Activated naive CD4-positive, alpha-beta T cell treated with anti-CD3 and anti-CD28 coated beads, Interleukin-2, amount 10 ng/mL, durations not matched to agents 7 days and 5 days (primary cell): ENCODE measurements at places on chromosomes 2 and 18.

DNA sequence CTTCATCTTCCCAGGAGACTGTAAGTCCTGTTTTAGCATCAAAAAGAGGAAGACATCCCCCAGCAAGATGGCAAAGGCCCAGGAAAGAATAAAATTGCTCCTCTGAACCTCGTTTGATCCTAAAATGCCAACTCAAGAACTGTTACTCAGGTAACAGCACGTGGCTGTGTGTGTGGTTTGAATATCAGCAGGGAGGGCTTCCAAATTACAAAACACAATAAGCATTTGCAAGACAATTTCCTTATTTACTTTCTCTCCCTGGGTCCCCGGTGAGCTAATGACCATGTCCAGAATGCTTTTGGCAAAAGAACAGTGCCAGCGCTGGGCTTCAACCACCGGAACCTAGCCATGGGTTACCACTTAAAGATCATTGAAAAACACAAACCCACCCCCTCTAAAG is 163.6 kb downstream of the C1D start:
- DNase-seq, result no peak

GRCh38 chr2:1972422-1972821 is 228.1 kb upstream of the PXDN start:
- DNase-seq, result no peak

DNA sequence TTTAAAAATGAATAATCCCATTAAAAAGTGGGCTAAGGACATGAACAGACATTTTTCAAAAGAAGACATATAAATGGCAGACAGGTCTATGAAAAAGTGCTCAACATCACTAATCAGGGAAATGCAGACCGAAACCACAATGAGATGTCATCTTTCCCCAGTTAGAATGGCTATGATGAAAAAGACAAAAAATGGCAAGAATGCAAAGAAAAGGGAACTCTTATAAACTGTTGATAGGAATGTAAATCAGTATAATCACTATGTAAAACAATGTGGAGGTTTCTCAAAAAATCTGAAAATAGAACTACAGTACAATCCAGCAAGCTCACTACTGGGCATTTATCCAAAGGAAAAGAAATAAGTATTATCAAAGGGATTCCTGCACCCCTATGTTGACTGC is 169.2 kb downstream of the METTL4 start:
- no peak for DNase-seq

- no peak for DNase-seq
Observed at GRCh38 chr2:140747665-140748064, 1383.2 kb downstream of the LRP1B start.

DNA sequence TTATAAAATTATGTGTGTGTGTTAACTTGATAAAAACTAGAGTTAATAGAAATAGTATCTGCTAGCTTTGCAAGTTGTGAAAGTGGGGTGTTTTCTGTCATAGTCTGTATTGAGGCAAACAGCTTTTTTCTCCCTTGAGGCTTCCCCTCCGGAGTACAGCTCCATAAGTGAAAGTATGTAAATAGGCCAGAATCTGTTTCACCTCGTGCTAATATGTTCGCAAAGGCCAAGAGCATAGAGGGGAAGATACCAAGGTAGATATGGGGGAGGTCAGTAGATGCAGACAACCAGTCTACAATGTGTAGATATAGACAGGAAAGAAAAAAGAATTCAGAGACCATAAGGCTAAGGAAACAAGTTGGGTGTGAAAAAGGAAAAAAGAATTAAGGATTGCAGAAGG is 72.9 kb downstream of the PTRHD1 start:
- DNase-seq, result no peak

DNA sequence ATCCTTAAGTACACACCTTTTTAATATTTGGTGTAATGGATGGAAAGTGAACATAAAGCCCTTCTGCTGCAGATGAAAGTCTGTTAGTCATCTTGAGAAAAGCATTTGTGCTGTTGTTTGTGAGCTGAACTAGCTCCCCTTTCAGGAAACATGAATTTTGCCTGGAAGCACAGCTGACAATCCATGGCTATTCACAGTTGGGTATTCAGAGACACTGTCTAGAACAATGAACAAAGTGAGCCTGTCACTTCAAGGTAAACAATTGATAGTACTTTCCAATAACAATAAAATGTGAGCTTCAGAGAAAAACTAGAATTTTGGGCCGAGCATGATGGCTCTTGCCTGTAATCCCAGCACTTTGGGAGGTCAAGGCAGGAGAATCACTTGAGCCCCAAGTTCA is 6.8 kb upstream of the EFHD1 start:
- DNase-seq, result no peak

- DNase-seq, result no peak
Observed at GRCh38 chr2:116145031-116145430, 1669.5 kb upstream of the DDX18 start.

DNA sequence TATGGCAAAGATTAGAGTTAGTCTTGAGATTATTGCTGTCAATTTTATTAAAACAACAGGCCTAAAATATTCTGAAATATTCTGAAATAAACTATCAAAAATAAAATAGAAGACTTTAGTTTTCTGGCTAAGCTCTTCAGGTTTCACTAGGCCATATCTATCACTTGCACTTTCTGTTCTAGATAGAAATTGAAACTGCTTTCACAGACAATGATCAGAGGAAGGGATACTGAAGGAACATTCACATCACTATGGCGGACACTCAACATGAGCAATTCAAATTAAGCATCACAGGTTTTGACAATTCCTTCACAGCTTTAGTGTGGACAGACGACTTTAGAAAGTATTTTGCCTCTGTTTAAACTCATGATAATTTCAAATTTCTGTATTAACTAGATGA is 586.4 kb upstream of the REG3G start:
- DNase-seq, result no peak

DNA sequence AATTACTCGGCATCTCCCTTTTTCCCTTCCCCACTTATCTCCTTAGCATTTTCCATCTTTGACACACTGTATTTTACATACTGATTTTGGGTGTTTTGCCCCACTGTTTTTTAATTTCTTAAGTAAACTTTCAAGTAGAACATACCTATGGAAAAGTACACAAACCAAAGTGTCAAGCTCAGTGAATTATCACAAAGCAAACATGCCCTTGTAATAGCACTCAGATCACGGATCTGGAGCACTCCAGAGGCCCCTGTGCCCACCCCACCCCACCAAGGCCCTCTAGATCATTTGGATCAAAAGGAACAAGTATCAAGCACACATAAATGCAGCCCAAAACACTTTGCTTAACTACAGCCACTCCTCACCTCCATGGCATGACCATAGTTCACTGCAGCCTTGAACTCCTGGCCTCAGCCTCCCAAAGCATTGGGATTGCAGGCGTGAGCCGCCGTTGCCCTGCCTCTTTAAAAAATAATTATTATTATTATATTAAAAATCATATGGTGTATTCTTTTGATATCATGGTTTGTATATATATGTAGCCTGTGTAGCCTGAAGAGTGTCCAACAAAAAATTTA is 38.1 kb downstream of the FER1L5 start:
- no peak for DNase-seq

DNA sequence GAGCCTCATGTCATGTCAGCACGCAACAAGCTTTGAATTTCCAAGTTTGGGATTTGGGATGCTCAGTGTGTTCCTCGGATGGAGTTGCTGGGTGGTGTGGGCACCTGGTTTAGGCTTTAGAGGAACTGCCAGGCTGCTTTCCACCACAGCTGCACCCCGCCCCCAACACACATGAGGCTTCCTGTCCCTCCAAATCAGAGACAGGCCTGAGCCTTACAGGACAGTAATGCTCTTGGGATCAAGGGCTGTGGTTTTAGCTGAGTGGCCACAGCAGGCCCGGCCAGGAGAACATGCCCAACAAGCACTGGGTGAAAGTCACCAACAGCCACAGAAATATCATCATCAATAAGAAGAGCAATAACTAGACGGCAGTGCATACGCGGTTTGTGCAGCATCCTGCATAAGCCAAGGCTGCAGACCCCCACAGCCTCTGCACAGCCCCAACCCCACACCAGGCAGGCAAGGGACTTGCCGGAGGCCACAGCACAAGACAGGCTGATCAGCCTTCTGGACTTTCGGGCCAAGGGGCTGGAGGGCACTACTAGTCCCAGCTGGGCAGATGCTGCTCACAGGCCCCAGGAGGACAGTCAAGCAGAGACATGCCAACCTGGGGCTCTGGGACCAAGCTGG is 29.7 kb upstream of the GPC1 start:
- DNase-seq, result no peak

DNA sequence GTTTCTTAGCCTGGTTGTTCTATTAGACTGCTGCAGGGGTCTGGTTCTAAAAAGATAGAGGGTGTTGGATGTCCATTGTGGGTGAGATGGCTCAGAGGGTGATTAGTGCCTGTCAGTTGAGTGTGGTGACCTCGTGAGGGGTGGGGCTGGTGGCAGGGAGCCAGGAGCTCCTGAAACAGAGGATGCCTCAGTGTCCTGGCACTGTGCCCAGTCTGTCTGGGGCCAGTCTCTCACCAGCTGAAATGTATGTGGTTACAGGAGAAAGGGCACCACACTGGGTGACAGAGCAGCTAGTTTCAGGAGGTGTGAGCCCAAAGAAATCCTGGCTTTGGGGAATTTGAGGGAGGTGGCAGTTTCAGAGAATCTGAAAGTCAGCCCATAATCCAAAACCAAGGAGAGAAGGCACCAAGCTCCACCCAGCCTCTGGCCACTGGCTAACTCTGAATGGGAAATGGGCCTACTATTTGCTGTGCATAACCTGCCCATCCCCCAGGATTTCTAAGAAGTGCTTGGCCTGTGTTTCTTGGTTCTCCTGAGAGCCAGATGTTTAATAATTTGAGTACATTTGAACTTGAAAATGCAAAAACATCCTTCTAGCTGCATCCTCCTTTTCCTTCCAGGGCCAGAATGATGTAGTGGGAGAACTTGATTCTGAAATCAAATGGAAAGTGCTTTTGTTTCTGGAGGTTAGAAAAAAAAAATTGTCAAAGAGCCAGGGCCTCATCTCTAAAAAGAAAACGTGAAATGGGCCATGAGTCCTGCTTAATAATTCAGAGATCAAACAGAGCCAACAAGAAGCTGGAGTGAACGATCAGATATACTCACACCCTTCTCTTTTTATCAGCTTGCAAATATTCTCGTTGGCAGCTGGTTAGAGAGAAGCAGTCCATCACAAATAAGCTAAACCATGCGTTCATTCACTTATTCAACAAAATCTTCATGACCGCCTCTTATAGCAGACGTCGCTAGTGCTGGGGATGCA is 92.3 kb downstream of the B3GNT2 start:
- DNase-seq, result no peak

GRCh38 chr2:85615413-85615728 is 615 bp upstream of the USP39 start:
- DNase-seq, result no peak

DNA sequence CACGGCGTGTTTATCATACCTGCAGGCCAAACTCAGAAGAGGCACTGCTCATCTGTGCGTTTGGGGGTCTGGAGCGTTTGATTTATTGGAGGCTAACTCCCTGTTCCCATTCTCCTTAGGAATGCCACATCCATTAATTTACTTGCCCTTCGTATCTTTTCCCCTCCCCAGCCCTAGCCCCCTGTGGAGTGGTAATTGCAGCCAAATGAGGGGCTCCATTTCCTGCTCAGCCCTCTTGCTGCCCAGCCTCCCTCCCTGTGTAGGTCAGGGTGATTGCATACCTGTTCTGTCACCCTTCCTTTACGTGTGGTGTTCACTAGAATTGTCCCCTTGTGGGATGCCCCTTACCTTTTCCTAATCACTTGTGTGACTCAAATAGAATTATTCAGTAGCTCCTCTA is 120.4 kb downstream of the MAP3K20 start:
- no peak for DNase-seq

GRCh38 chr18:43271593-43272432 is 5.5 kb downstream of the SYT4 start:
- peak; percentile 32 for DNase-seq

DNA sequence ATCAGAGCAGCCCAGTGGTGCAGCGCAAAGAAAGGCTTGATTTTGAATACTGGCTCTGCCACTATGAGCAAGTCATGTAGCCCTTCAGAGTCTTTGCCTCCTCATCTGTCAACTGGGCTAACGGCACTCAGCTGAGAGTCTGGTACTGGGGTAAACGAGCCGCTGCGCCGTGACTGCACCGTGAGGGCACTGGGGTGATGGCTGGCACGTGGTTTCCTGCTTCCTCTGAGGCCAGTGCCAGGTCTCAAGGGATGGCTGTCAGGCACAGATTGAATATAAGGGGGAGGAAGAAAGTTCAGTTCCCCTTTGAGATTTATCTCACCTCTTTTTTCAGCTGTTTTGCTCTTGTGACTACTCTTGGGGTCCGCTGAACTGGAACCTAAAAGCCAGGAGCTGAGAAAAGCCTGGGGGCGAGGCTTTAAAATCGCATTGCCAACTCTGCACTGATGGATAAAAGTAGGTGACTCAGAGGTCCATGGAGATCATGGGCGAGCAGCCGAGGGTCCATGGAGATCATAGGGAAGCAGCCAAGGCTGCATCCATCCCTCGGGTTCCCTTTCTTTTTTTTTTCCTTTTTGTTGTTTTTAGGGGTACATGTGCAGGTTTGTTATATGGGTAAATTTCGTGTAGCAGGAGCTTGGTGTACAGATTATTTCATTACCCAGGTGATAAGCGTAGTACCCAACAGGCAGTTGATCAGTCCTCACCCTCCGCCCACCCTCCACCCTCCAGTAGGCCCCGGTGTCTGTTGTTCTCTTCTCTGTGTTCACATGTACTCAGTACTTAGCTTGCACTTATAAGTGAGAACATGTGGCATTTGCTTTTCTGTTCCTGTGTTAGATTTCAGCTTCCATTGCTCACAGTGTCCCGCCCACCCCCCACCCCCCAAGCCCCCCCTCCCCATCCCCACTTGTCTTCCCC is 114.3 kb downstream of the SPP2 start:
- peak; percentile 59 for DNase-seq

- DNase-seq, result no peak
Observed at GRCh38 chr18:37393945-37394609, 171.5 kb downstream of the CELF4 start.

DNA sequence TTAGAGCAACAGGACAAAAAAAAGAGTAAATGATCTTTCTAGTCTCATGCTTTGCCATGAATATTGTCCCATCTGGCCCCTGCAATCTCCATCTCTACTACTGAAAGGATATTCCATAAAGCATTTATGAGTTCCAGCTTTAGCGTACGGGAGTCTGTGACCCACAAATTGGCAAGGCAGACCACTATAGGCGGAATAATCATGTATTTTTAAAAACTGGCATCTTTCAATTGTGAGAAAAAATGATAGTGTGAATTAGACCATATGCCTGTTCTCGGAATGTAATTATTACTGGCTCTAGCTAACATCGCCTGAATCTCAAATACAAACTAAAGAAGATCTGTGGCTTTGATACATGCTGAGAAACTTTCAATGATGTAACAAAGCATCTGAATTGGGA is 738.1 kb upstream of the NXPH2 start:
- DNase-seq, result no peak

DNA sequence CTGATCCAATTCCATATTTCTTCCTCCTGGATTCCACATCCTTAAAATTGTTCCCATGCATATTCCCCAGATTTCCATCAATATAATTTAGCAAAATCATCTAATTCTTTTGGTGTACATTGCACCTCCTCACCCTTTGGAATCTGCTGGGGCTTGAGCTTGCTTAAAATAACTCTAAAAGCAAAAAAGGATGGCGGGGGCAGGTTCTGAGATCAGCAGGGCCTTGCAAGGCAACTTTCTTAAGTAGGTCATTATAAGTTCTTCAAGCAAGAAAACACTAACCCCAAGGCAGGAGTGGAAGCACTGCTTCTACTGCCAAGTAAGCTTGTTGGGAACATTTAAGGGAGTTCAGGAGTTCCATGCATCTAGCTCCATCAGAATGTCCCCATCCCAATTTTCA is 254.3 kb upstream of the CCDC68 start:
- no peak for DNase-seq

- no peak for DNase-seq
Observed at GRCh38 chr2:172340394-172340793, 87.0 kb upstream of the ITGA6 start.

GRCh38 chr2:143420313-143420712 is 291.1 kb downstream of the ARHGAP15 start:
- DNase-seq, result no peak
